ENCODE measurements at places on chromosomes 2 and 18.

- no peak for DNase-seq
These were observed 34.4 kb downstream of the PLEKHA3 start for GRCh38 chr2:178514664-178515063.

GRCh38 chr2:31476511-31477180, 62.1 kb upstream of the XDH start:
- DNase-seq = no peak

DNA sequence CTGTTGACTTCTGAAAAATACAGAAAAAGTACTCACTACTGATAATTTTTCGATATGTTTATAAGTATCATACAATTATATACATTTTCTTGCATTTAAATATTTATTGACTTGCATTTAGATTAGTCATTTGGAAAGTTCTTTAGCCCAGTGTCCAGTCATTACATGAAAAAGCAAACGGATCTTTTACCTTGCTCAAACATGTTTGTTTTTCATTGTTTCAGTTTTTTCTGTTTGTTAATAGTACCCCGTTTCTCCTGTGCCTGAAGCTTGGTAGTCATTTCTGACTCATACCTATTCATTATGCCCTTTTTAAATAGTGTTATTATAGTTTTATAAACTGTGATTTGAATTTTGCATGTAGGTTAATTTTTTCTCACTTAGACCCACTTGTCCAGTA, 28.1 kb downstream of the CEP192 start:
- no peak for DNase-seq

DNA sequence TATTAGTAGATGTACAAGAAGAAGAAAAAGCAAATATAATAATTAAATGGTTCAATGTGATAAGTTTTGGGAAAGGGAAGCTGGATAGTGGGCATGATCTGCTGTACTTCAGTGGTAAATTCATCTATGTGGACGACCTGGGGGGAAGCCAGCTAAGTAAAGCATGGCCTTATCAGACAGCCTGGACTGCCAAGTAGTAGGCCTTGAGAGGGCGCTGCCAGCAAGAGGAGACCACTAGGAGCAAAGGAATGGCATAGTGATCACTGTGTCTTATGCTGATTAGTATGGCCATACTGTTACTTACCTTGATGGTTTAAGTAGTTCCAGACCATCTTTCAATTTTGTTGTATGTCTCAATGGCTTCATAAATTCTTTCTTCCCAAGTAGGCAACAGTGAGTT, 287.6 kb downstream of the SETBP1 start:
- no peak for DNase-seq

GRCh38 chr2:79511320-79511951, 1.4 kb upstream of the CTNNA2 start:
- no peak for DNase-seq

Measured in omental fat pad (tissue), 4 donors.